ENCODE measurements at places on chromosomes 3 and 15. TPM values are rescaled to one million over a fixed set of nuclear protein-coding genes. Genes with fewer than 3 reads are reported as not detected.

DNA sequence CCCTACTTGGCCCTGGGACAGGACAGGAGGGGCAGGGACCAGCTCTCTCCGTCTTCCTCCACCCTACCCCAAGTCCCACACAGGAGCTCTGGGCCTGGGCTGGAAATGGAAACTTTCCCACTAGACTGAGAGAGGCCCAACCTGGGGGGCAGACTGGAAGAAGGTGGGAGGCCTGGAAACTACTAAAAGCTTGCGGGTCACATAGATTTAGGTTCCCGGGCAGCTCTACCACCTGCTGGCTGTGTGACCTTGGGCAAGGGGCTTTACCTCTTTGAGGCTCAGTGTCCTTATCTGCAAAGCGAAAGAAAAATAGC is 49.9 kb upstream of the CCDC174 start:
- H3K27me3 ChIP-seq, result no peaks in the 10 kb centered on the region
- H3K4me1 ChIP-seq, result no peaks in the 10 kb centered on the region
- H3K4me3 ChIP-seq, result no peak overlapping the region
- no peak overlapping the region for H3K27ac ChIP-seq

- no peak overlapping the region for H3K4me3 ChIP-seq
- no peak overlapping the region for H3K27ac ChIP-seq
- H3K27me3 ChIP-seq, result no peaks in the 10 kb centered on the region
- H3K4me1 ChIP-seq, result no peaks in the 10 kb centered on the region
These were observed 13.3 kb upstream of the HHLA2 start for GRCh38 chr3:108283006-108283405.

DNA sequence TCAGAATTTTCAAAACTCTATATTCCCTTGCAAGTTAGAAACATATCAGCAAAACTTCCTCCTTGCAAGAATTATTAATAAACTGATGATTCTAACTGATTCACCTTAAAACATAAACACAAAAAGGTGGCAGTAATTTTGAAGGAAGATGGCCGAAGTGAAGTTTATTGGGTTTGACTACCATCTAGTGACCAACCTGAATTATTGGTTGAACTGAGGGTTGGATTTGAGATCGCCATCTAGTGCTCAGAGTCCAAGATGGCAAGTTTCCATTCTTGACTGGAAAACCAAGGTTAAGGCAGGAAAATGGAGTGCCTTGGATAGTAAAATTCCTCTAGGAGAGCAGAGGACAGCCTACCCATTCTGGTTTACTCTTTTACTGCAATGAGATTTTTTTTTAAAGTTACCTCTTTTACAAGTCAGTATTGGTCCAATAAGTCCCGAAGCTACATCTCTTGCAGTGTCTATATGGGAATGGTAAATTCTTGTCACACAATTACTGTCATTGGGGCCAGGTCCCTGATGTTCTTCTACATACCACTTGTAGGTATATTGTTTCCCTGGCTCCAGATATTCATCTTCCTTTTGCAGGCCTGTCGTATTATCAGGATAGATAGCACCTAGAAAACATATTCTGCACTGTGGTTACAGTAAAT is 51.6 kb upstream of the CP start:
- H3K27me3 ChIP-seq, result no peaks in the 10 kb centered on the region
- no peaks in the 10 kb centered on the region for H3K36me3 ChIP-seq
- peak; percentile 70 for DNase-seq
- no peak overlapping the region for H3K27ac ChIP-seq

DNA sequence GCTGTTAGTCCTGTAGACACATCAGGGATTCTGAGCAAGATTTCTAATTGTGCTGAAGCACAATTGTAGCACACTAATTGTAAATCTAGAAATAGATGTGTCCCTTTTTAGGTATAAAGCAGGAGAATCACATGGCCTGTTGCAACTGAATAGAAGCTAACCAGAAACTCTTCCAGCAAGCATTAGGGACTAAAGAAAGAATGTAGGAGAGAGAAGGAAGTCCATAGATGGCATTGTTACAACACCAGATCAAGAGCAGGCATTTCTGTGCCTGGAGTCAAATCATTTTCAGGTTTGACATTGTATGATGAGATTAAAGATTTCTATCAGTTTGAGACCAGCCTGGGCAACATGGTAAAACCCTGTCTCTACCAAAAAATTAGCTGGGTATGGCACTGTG is 27.4 kb downstream of the CALML4 start:
- no peak overlapping the region for H3K27ac ChIP-seq
- no peak for DNase-seq
- no peaks in the 10 kb centered on the region for H3K27me3 ChIP-seq
- H3K36me3 ChIP-seq, result no peaks in the 10 kb centered on the region
- no peaks in the 10 kb centered on the region for H3K4me1 ChIP-seq

GRCh38 chr15:51121118-51121517 is 26.4 kb upstream of the TNFAIP8L3 start:
- H3K4me1 ChIP-seq, result no peaks in the 10 kb centered on the region
- no peak for DNase-seq
- H3K27me3 ChIP-seq, result no peaks in the 10 kb centered on the region
- no peaks in the 10 kb centered on the region for H3K36me3 ChIP-seq
- H3K27ac ChIP-seq, result no peak overlapping the region

DNA sequence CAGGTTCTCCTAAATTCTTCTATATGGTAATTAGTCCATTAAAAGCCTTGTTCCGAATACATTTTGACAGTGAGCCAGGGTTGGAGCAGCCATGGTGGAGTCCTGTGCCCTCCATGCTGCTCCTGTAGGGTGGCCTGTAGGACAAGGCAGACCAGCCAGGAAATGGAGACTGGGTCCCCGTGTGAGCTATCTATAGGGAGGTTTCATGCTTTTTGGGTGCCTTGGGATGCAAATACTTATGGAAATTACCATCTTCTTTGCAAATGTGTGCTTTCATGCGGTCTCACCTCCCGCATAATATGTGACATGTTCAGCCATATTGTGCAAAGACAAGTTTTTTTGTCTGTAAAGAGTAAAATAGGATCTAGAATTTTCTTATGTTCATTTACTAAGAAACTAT is 58.0 kb upstream of the FURIN start:
- H3K27ac ChIP-seq, result no peak overlapping the region
- DNase-seq, result no peak
- no peaks in the 10 kb centered on the region for H3K36me3 ChIP-seq

- no peak overlapping the region for H3K27ac ChIP-seq
- H3K4me1 ChIP-seq, result peaks cover 5% of the 10 kb centered on the region
- no peak overlapping the region for H3K4me3 ChIP-seq
- no peaks in the 10 kb centered on the region for H3K36me3 ChIP-seq
These were observed 6.4 kb downstream of the ASTE1 start for GRCh38 chr3:131020122-131020693.

- DNase-seq, result no peak
- H3K4me3 ChIP-seq, result no peak overlapping the region
- H3K27me3 ChIP-seq, result no peaks in the 10 kb centered on the region
- no peaks in the 10 kb centered on the region for H3K4me1 ChIP-seq
- no peak overlapping the region for H3K27ac ChIP-seq
These were observed 50.3 kb upstream of the SELENOK start for GRCh38 chr3:53941950-53942349.

DNA sequence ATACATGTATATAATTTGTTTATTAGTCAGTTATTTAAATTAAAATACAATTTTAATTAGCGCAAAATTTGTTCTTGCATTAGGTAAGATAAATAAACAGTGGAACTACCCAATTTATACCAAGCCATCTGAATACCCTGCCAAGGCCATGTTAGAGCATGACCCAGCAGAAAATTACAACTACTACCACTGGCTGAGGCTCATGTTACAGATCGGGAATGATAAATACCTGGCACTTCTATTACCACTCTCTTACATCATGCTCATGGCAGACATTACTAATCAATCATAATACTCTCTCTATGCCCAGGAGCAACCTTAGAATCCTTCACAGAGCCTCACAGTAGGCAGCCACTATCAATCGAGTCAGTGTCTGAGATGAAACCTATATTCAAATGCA is 21.2 kb upstream of the LMOD3 start:
- H3K27me3 ChIP-seq, result no peaks in the 10 kb centered on the region
- H3K4me1 ChIP-seq, result no peaks in the 10 kb centered on the region
- H3K27ac ChIP-seq, result no peak overlapping the region

DNA sequence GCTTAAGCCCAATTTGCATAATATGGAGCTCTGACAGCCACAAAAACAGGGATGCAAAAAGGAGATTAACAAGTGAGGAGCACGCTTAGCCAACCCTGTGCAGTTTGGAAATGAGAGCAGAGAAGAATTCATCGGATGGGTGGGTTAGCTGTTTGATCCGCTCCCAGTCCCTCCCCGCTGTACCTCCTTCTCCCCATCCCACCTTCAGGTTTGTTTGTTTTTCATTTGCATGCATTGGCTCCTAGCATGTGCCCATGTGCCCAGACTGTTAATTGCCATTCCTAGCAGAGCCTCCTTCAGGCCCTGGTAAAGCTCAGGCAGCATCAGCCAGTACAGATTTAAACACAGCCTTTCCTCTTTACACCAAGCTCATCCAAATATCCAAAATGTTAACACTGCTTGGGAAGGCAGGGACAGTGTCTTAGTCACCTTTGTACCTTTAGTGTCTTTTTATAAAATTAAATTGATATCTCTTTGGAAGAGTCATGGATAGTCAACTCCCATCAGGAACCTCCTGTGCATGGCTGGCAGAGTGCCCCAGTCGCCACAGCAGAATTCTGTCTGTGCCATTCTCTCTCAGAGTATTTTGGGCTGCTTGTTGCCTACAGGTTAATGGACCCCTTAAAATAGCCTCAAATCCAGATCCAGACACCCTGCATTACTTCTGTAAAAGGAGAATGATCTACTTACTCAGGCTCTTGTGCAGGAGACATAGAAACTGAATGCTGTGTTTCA is 244.2 kb downstream of the LSAMP start:
- no peak for DNase-seq
- H3K27ac ChIP-seq, result no peak overlapping the region

DNA sequence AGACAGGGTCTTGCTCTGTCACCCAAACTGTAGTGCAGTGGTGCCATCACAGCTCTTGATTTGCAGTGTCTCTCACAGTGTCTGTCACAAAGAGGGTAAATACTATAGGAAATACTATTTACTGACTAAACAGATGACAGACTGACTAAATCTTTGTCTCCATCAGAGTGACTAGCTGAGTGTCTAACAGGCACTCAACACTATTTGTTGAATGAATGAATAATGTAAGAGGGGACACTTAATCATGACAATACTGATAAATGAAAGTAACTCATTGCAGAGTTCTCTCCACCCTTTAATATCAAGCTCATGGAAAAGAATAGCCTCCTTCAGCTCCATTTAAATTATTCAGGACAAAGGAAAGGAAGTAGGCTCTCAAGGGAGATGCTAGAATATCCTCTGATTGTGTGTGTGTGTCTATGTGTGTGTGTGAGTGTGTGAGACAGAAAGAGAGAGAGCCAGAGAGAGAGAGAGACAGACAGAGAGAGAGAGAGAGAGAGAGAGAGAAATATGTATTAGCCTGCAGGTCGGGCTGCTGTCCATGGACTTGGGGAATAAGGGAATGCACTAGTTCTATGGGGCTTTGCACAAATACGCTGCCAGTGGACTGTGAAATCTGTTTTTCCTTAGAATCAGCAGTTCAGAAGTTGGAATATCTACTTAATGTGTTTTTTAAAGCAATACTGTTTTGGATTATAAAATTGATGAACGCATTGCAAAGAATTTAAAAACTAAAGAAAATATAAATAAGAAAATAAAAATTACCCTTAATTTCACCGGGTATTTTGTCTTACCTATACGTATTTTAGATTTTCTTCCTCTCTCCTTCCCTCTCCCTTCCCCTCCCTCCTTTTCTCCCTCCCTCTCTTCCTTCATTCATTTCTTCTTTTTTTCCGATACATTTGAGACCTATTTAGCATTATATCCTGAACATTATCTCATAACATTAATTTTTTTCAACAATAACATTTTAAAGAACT is 132.9 kb upstream of the LRIG1 start:
- H3K27ac ChIP-seq, result no peak overlapping the region
- H3K4me3 ChIP-seq, result no peak overlapping the region
- H3K36me3 ChIP-seq, result no peaks in the 10 kb centered on the region
- no peaks in the 10 kb centered on the region for H3K27me3 ChIP-seq
- H3K4me1 ChIP-seq, result no peaks in the 10 kb centered on the region
- no peak for DNase-seq

GRCh38 chr3:16884748-16885592 is at the start of gene PLCL2:
Gene PLCL2 (plus strand): TSS chr3:16884955. CDS start chr3:16885040, 85 bp downstream.
- H3K27ac ChIP-seq, result peak within 1 kb of the TSS; percentile 91
- no peaks in the 10 kb centered on the region for H3K27me3 ChIP-seq
- H3K4me1 ChIP-seq, result peaks cover 28% of the 10 kb centered on the region
- DNase-seq, result peak; percentile 48
- H3K36me3 ChIP-seq, result no peaks in the 10 kb centered on the region

GRCh38 chr3:100536093-100536492 is 43.7 kb downstream of the TMEM45A start:
- DNase-seq, result no peak
- H3K36me3 ChIP-seq, result no peaks in the 10 kb centered on the region
- peaks cover 15% of the 10 kb centered on the region for H3K4me1 ChIP-seq
- no peaks in the 10 kb centered on the region for H3K27me3 ChIP-seq

DNA sequence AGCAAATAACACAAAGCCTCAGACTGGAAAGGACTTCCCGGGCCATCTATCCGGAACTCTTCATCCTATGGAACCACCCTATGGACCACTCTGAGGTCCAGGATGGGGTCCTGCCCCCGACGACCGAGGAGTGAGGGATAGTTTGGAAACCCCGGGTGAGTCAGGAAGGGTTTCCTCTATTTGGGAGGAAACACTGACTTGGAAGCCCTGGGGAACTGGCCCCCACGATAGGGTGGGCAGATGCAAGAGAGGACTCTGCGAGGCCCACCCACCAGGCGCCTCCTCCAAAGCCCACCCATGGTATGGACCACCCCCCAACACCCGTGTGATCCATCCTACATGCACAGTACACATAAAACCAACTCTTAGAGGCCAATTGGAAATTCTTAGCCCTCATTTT is 69.4 kb downstream of the CPN2 start:
- DNase-seq, result peak; percentile 13
- H3K36me3 ChIP-seq, result no peaks in the 10 kb centered on the region
- no peak overlapping the region for H3K27ac ChIP-seq

DNA sequence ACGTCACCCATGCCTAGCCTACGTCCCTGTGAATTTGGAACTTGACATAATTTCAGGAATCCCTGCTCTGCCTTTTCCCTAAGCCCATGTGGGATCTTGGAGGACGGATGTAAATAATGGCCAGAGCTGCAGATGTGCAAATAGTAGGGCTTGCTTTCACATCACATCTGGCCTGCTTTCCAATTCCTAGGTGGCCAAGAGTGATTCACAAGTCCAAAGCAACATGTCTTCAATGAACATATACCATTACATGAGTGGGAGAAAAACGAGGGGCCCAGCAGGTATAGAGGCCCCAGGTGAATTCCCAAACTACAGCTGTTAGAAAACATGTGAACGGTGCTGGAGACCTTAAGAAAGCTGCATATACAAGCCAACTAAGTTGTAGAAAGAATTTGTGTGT is 214.6 kb downstream of the MAGI1 start:
- no peaks in the 10 kb centered on the region for H3K36me3 ChIP-seq
- no peak overlapping the region for H3K27ac ChIP-seq
- DNase-seq, result no peak
- H3K4me1 ChIP-seq, result no peaks in the 10 kb centered on the region
- H3K4me3 ChIP-seq, result no peak overlapping the region
- H3K27me3 ChIP-seq, result no peaks in the 10 kb centered on the region

GRCh38 chr15:52667597-52667996 is 11.6 kb downstream of the ATOSA start:
- H3K4me1 ChIP-seq, result peaks cover 17% of the 10 kb centered on the region
- no peaks in the 10 kb centered on the region for H3K36me3 ChIP-seq
- no peaks in the 10 kb centered on the region for H3K27me3 ChIP-seq
- no peak overlapping the region for H3K27ac ChIP-seq
- DNase-seq, result no peak
- no peak overlapping the region for H3K4me3 ChIP-seq

LYZL4 gene
- total RNA-seq, result not detected

C3orf80 gene
- total RNA-seq, result 0.20 TPM

DALRD3 gene
- 26.8 TPM for total RNA-seq

SMAD3 gene
- total RNA-seq, result 24.0 TPM

SLC2A2 gene
- total RNA-seq, result 3.0 TPM

CYP8B1 gene
- total RNA-seq, result not detected

PP2D1 gene
- total RNA-seq, result not detected

CX3CR1 gene
- 1.4 TPM for total RNA-seq

ANAPC13 gene
- total RNA-seq, result 25.5 TPM

Data from pancreas (tissue), 10 donors.